ENCODE measurements at places on chromosomes 5 and 9.
A peak's percentile ranks its signal among the peaks of the same experiment; 100 is the strongest.

GRCh38 chr5:104793031-104793754 is 1230.6 kb upstream of the NUDT12 start:
- DNase-seq: no peak

GRCh38 chr5:65103756-65104440 is 335.2 kb downstream of the CWC27 start:
- no peak for DNase-seq

- no peak for DNase-seq
Measured at GRCh38 chr5:27129926-27130325, 91.5 kb upstream of the CDH9 start.

DNA sequence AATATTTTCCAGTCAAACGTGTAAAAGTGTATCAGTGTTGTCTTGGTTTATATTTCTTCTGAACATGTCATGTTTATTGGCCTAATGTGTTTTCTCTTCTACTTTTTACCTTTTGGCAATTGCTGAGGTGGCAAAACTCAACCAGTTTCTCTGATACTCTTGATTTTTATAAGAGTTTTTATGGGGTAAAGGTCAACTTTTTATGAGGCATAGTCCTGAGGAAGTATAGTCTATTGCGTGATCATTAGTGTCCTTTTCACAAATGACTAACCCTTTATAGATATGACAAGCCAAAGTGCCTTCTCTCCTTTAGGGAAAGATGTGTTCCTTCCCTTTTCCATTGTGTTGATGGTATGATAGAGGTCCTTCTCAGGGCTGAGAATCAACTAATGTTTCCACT is 32.9 kb downstream of the OCLN start:
- no peak for DNase-seq

- DNase-seq: no peak
Measured at GRCh38 chr5:1706428-1706827, 93.2 kb downstream of the MRPL36 start.

GRCh38 chr5:80284720-80285119 is 28.9 kb upstream of the SERINC5 start:
- peak; percentile 18 for DNase-seq

GRCh38 chr9:132703336-132703735 is 33.1 kb downstream of the GTF3C4 start:
- no peak for DNase-seq

DNA sequence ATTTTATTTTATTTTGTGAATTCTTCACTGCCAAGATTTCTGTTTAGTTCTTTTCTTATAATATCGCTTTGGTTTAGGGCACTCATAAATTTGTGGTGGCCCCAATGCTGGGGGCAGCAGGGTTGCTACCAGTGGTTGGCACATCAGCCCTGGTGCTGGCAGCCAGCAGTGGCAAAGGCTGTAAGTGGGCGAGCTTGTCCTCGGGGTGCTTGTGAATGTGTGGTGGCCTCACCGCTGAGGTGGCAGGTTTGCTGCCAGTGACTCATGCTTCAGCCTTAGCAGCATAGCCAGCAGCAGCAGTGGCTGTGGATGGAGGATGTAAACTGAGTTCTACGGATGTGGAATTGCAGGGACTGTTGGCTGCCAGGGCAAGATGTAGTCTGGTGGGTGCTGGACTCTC is 262.9 kb upstream of the DMAC1 start:
- DNase-seq: no peak

- no peak for DNase-seq
Measured at GRCh38 chr5:68053202-68053601, 162.4 kb upstream of the PIK3R1 start.

DNA sequence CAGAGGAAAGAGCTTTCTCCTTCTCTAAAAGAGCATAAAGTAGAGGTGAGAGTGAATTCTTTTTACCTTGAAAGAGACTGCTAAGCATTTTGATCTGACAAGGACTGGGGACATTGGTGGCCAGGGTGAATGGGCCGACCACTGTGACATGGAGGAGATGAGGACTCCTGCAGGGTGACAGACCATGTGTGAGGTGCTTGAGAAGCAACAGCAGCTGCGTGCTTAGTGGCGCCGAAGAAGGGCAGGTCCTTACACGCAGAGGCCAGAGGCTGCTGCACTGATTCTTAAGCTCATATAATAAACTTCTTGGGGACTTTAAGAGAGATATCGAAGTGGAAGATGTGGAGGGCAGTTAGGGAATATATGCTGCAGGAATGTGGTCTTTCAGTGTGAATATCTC is 8.7 kb upstream of the JAKMIP2 start:
- DNase-seq: no peak

DNA sequence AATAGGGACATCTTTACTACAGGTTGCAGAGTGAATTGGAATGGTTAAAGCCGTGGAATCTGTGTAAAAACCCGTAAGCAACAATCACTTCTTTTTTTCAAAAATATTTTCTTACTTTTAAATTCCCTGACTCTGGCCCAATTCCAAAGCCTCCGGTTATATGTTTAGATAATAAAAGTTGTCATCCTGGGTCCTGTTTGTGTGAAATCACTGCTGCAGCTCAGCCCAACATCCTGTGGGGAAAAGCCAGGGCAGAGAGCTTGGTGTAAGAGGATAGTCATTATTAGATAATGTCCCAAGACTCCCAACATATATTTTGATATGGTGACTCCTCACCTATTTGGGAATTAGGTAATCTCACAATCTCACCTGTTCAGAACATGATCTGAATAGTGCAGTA is 586.0 kb upstream of the BRINP1 start:
- no peak for DNase-seq

DNA sequence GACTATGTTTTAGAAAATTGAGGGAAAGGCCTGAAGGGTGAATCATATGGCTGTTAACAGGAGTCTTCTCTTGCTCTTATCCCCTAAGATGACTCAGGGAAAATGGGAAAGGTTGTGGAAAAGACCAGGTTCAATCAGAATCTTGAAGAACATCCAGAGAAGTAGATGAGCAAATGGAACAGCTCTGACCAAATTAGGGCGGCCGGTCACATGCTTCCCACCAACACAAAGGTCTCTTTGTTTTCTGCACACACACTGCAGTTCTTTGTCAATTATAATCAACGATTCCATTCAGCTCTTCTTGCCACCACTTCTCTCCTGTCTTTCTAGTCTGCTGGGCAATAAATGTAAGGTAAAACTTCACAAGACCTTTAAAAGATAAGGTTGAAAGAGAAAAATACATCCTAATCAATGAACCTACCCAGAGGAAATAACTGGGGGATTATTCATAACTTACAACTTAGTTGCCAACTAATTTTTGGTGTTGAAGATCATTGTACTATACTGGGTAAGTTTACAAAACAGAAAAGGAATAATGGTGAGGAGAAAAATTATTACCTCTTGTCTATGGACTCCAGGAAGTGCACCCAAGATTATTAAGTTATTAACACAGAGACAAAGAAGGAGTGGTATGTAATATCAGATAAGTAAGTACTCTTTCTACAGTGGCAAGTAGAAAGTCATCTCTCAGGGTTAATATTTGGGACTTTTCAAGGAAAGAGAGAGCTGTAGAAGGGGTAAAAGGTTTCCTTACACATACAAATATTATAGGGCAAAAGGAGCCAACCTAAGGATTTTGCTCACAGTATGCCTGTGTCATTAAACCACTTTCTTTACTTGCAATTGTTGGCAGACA is 441.9 kb upstream of the PIK3R1 start:
- no peak for DNase-seq

- no peak for DNase-seq
Measured at GRCh38 chr5:154237946-154238345, 47.4 kb downstream of the GALNT10 start.

GRCh38 chr5:181120761-181121160 is 10.2 kb downstream of the OR2V1 start:
- DNase-seq: no peak

DNA sequence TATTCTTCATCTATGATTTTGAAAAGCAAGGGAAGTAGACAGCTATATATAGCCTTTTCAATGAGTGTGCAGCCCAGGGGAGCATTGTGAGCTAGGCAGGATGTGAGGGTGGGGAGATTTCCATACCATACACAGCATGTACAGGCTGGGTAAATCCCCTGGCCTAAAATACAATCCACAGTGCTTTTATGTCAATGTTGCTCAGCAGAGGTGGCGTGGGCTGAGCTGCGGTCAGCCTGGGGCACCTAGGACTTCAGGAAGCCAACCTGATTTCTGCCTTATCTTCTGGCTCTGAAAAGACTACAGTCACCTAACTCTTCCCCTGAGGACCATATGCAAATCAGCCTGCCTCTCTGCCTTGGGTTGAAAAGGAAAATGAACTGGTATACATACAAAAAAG is 6.3 kb upstream of the GARIN3 start:
- DNase-seq: peak; percentile 79

DNA sequence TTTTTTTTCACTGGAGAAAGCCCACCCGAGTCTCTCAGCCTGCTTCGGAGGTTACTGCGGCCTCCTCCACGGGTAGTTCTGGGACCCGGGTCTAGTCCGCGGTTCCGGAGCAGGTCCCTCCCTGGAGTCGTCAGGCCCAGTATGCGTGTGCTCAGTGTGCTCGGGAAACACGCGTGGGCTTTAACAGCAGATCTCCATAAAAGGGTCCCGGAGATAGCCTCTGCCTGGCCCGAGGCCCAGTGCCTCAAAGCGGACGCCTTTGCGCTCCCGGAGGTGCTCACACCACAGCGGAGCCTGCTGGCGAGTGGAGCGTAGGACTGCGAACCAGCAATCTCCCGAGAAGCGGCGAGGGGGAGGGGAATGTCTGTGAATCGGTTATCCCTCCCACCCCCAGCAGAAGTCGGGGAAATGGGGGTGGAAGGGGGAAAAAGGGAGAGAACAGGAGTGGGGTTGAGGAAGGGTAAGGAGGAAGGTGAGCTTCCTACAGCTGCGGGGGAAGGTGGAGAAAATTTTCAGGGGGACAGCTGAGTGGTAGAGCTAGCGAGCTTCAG is 28.7 kb downstream of the CDKN2A start:
- DNase-seq: peak; percentile 46

DNA sequence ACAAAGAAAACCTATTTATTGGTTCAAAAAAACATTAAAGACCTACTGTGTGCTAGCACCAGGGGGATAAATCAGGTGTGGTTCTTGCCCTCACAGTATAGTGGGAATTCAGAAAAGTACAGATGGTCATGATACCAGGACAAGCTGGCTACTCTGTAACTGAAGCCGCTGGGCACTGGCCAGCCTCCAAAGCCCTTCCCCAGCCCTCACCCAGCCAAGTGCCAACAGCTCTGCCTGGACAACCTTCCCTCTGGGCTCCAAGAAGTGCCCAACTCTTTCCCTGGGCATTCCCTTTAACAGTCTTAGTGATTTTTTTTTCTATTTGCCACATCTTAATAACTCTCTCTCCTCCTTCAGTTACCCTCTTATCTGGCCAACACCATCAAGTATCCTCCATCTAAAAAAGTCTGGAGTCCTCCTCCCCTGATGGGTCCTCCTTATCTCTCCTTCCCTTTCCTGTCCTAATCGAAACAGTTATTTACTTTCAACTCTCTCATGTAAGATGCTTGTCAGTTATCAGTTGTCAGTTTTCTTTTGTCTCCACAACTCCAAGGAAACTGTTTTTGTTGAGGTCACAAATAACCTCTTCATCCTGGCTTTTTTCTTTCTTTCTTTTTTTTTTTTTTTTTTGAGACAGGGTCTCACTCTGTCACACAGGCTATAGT is 13.3 kb upstream of the SEPTIN8 start:
- no peak for DNase-seq

DNA sequence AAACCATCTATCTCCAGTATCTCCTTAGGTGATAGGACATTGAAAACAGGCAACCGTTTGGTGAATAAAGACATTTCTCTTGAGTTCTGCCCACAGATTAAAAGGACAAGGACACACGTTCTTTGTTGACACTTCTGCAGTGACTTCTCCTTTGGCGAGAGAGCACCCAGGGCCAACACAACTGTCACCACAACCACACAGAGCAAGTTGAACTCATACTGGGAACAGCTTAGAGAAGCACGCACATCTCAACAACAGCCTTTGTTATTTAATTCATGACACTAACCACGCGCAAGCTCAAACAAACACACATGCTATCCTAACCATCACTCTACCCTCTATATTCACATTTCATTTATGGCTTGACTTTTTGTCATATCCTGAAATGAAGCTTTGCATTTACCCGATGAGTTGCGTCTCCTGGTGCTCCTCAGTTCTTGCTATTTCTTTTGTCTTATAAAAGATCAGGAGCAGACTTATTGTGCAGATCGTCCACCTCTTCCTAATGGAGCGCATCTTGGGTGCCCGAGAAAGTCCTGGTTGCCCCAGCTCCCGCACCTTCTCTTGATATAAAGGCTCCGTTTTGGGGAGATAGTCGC is 543 bp downstream of the ST8SIA4 start:
- DNase-seq: peak; percentile 46

DNA sequence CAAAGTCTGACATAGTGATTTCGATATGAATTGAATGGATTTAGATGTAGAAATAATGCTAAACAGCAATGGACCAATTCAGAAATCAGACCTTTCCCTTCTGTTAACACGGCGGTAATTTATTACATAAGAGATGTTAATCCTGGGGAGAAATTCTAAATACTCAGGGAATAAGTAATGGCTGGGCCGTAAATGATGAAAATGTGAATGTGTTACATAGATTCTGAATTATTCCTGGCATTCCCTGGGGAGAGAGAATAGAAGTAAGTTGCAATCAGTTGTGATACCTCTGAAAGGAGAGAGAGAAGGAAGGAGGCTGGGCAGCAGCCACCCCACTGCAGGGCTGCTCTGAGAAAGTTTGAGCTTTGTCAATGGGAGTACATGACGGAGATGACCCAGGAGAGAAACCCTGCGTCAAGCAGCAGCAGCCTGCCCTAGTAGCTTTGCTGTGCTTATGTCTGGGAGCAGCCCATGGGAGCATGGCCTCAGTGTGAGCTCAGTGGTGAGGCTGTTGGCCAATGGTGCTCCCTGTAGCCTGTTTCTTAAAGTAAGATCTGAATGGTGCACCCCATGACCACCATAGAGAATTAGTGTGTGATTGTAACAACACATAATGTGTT is 420.1 kb downstream of the MTRR start:
- no peak for DNase-seq

DNA sequence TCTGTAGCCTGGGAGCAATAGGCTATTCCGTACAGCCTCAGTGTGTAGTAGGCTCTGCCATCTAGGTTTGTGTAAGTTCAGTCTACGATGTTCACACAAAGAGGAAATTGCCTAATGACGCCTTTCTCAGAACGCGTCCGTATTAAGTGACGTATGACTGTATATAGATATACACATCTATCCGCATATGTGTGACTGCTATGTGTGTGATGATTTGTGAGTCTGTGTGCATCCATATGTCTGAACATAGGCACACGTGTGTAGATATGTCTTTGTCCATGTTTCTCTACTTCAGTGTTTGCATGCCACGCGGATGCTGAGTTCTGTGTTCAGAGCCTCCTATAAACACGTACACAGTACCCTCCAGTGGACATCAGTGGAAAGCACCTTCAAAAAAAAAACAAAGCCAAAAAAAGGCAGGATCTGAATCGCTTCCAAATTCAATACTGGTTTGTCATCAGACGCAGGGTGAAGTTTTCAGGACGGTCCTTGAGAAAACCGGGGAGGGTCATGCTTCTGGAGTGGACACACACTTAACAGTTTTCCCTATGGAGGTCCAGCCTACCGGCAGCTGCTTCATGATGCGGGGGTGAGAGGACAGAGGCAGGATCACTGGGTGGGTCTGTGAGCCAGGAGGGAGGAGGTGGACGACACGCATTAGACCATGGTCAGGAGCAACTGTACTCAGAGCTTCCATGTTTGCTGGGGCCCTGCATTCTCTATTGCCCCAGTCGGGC is 29.5 kb upstream of the ALDH1B1 start:
- DNase-seq: no peak
